ENCODE measurements at places on chromosomes 3 and 15. TPM values are rescaled to one million over a fixed set of nuclear protein-coding genes. Genes with fewer than 3 reads are reported as not detected.

The CADPS gene
- not detected for total RNA-seq

The KIF15 gene
- total RNA-seq, result 40.1 TPM

The WWTR1 gene
- total RNA-seq, result 0.95 TPM

The FGF7 gene
- not detected for total RNA-seq

The SEMA4B gene
- 15.5 TPM for total RNA-seq

The CEMIP gene
- 0.09 TPM for total RNA-seq
